ENCODE measurements at places on chromosomes 5 and 9. TPM values are rescaled to one million over a fixed set of nuclear protein-coding genes. Genes with fewer than 3 reads are reported as not detected.

Gene TYRP1
- total RNA-seq = 1.1 TPM

Gene RANBP3L
- not detected for total RNA-seq

Gene SPIN1
- total RNA-seq = 92.5 TPM

Gene FOXD4L6
- total RNA-seq = not detected

Gene TERT
- not detected for total RNA-seq

Gene HAPLN1
- total RNA-seq = 1.3 TPM

Gene DRD1
- total RNA-seq = 0.18 TPM

Gene SNX24
- total RNA-seq = 16.8 TPM

All from fibroblast of the aortic adventitia (primary cell).